ENCODE measurements at places on chromosomes 7 and 10.
A peak's percentile ranks its signal among the peaks of the same experiment; 100 is the strongest.

DNA sequence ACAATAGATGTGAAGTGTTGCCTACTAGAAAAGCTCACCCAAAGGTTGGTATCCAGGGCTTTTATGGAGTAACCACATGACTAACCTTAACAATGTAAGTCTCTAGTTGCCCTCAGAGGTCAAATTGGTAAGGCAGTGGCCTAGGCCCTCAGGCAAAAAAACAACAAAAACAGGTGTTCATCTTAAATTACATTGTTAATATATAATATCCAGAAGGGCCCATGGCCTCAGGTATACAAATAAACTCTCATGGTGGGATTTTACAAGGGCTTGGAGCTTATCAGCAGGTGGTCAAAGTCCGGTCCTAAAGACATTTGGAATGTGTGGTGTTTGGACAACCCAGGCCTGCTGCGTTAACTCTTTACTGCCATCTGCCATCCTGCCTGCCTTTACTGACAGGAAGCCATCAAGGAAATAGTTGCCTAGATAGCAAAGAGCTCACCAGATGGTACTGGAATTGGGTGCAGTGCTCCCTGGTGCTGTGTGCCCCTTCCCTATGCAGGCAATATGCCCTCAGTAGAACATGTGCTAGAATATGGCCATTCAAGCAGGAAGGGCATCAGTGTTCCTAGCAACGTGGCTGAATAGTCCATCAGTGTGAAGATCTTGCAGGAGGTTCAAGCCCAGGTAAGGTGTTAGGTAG lies 36.2 kb downstream of the TOMM7 start:
- no peak for DNase-seq
- no peaks in the 10 kb centered on the region for H3K4me1 ChIP-seq
- H3K36me3 ChIP-seq: no peaks in the 10 kb centered on the region
- peak overlapping the region; percentile 10 for H3K27ac ChIP-seq
- no peaks in the 10 kb centered on the region for H3K27me3 ChIP-seq
- no peak overlapping the region for H3K4me3 ChIP-seq

DNA sequence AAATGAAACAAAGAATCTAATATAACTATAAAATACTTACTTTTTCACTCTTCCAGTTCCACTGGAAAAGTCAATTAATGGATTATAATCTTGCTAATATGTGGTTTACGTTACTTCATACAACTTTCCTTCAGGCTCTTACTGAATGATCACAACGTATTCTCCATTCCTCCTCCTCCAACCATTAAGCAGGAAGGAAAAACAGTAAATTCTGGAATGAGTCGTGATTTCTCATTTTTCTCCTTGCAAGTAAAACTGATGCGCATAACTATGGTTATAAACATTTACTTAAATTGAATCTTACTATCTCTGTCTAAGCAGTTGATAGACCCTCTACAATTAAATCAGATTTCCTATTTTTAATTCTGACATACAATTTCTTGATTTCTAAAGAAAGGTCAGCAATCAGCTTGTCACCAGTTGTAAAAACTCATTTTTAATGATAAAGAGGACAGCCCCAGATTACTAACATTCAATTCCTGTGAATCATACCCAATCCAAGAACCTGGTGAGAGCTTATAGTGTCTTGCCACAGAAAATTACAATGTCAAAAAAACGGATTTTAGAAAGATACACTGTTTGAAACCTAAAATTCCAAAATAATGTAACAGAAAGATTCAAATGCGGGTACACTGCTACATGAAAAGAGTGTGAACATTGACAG lies 64.3 kb downstream of the EZH2 start:
- no peak for DNase-seq
- no peaks in the 10 kb centered on the region for H3K27me3 ChIP-seq
- peaks cover 40% of the 10 kb centered on the region for H3K36me3 ChIP-seq
- no peak overlapping the region for H3K4me3 ChIP-seq

DNA sequence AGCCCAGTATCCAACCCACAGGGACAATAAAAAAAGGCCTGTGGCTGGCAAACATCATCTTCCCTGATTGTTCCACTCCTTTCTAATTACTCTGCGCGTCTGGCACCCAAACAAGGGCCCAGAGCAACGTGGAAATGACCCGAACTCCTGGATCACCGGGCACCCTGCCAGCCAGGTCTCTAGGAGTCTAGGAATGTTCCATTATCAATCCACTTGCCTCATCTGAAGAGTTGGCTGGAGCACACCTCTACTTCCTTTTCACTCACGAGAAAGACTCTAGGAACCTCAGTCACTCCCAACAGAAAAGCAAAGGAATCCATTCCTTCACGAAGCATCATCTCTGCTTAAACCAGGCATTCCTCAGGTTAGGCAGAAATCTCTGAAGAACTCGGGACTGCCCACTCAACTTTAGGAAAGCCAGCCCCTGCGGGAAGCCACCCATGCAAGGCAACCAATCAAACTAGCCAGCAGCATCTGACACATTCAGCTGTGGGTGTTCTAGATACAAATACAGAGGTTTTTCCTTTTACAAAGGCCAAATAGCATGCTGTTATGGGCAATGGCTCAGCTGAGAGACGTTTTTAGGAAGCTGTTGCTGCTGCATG lies 37.7 kb downstream of the ATXN7L1 start:
- H3K27me3 ChIP-seq: no peaks in the 10 kb centered on the region
- DNase-seq: no peak
- H3K27ac ChIP-seq: no peak overlapping the region
- H3K4me1 ChIP-seq: peaks cover 6% of the 10 kb centered on the region
- no peak overlapping the region for H3K4me3 ChIP-seq
- H3K36me3 ChIP-seq: no peaks in the 10 kb centered on the region

GRCh38 chr7:110650328-110650727 lies 440.6 kb upstream of the LRRN3 start:
- no peaks in the 10 kb centered on the region for H3K36me3 ChIP-seq
- no peak overlapping the region for H3K27ac ChIP-seq
- H3K4me3 ChIP-seq: no peak overlapping the region
- no peaks in the 10 kb centered on the region for H3K4me1 ChIP-seq
- DNase-seq: no peak

GRCh38 chr7:37815671-37816371 lies 32.6 kb upstream of the NME8 start:
- no peaks in the 10 kb centered on the region for H3K27me3 ChIP-seq
- H3K4me1 ChIP-seq: no peaks in the 10 kb centered on the region
- DNase-seq: no peak
- no peaks in the 10 kb centered on the region for H3K36me3 ChIP-seq

- peaks cover 2% of the 10 kb centered on the region for H3K27me3 ChIP-seq
- H3K4me3 ChIP-seq: no peak overlapping the region
- H3K27ac ChIP-seq: no peak overlapping the region
- DNase-seq: no peak
Measured at GRCh38 chr7:32336726-32337125, 153.5 kb downstream of the LSM5 start.

DNA sequence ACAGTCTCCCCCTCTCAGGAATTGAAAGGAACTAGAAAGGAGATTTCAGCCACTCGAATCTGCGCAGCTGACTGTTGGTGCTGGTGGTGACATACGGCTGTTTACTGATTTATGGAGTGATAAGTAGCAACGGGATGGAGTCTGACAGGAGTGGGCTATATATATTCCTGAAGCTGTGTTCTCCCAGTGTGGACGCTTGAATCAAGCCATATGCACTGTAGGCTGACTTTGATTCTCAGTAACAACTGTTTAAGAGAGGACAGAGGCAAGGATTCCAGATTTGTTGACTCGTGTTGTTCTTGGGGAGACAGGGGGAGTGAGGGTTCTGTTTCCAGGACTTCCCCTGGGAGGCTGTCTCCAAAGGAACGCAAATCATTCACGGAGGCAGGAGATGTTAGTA lies 260.1 kb upstream of the AUTS2 start:
- no peak for DNase-seq
- H3K36me3 ChIP-seq: no peaks in the 10 kb centered on the region
- H3K4me1 ChIP-seq: no peaks in the 10 kb centered on the region

DNA sequence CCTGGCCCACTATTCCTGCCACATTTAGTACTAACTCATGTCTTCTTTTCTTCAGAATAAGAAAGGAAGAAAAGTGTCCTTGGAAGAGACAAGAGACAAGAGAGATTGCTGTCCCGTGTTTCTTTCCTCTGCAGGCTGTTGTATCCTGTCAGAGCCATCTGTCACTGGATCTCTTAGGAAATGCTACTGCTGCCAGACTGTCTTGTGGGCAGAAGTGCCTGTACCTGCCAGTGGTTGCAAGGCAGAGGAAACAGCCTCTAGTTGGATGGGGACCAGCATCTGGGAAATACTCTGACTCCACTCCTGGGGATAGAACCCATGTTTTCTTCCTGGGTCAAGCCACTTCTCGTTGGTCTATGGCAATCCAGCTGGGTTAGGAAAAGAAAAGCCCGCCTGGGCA lies 16.7 kb upstream of the MAP3K8 start:
- no peak overlapping the region for H3K4me3 ChIP-seq
- H3K27ac ChIP-seq: no peak overlapping the region
- H3K36me3 ChIP-seq: no peaks in the 10 kb centered on the region

GRCh38 chr7:8436965-8437364 lies 3.6 kb downstream of the NXPH1 start:
- no peak for DNase-seq
- H3K27ac ChIP-seq: no peak overlapping the region
- H3K4me3 ChIP-seq: no peak overlapping the region
- peaks cover 55% of the 10 kb centered on the region for H3K27me3 ChIP-seq
- H3K4me1 ChIP-seq: peaks cover 5% of the 10 kb centered on the region
- no peaks in the 10 kb centered on the region for H3K36me3 ChIP-seq

DNA sequence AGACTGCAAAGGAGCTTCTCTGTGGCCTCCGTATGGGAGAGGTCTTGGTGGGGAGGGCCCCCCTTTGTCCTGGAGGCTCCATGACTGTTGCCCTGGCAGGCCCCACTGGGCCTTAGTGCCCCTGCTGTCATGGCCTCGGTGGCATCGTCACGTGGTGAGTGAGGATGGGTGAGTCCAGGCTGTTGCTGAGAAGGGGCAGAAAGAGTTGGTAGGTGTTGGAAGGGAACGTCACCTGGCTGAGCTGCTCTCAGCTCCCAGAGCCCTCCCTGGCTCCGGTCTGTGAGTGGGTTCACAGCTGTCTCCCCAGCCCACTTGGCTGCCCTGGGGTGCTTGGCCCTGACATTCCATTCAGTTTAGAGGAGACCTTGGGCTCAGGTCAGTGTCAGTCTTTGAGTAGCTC lies 16.1 kb downstream of the SFRP5 start:
- no peak overlapping the region for H3K27ac ChIP-seq
- no peak overlapping the region for H3K4me3 ChIP-seq
- no peaks in the 10 kb centered on the region for H3K4me1 ChIP-seq
- no peak for DNase-seq
- no peaks in the 10 kb centered on the region for H3K27me3 ChIP-seq
